ENCODE measurements at places on chromosomes 11 and 22.

GRCh38 chr11:98625526-98625925 is 395.2 kb upstream of the CNTN5 start:
- no peak for DNase-seq

- DNase-seq: no peak
Measured at GRCh38 chr11:131302836-131303235, 67.6 kb upstream of the NTM start.

GRCh38 chr11:61630089-61630488 is 49.2 kb upstream of the SYT7 start:
- DNase-seq: no peak

GRCh38 chr22:37117092-37117491 is 7.6 kb upstream of the TMPRSS6 start:
- DNase-seq: no peak

GRCh38 chr11:69375316-69376154 is 81.6 kb downstream of the MYEOV start:
- DNase-seq: no peak

GRCh38 chr11:5229356-5229755 is 2.5 kb upstream of the HBB start:
- no peak for DNase-seq

DNA sequence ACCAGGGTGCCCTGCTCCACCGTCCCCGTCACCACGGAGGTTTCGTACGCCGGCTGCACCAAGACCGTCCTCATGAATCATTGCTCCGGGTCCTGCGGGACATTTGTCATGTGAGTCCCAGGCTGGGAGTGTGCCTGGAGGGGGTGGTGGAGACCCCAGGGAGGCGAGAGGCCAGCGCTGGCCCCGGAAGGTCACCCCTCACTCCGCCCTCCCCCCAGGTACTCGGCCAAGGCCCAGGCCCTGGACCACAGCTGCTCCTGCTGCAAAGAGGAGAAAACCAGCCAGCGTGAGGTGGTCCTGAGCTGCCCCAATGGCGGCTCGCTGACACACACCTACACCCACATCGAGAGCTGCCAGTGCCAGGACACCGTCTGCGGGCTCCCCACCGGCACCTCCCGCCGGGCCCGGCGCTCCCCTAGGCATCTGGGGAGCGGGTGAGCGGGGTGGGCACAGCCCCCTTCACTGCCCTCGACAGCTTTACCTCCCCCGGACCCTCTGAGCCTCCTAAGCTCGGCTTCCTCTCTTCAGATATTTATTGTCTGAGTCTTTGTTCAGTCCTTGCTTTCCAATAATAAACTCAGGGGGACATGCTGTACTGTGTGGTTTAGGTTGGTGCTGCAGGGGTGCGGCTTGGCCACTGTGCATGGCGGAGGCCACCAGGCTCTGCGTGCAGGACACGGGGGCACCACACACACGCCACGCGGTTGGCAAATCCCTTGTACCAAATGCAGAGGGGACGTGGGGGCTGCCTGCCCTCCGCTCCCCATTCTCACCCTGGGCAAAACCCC is 35.4 kb downstream of the MUC2 start:
- DNase-seq: no peak

DNA sequence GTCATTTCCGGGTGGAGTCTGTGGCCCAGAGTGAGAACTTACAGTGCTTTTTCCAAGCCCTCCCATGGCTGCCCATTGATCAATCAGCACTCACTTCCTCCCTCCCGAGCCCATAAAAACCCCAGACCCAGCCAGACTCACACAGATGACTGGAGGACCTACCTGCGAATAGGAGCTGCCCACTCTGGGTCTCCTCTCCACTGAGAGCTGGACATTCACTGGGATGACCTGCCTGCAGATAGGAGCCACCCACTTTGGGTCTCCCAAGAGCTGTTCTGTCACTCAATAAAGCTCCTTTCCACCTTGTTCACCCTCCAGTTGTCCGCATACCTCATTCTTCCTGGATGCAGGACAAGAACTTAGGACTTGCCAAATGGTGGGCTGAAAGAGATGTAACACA is 56.0 kb upstream of the B3GNT6 start:
- no peak for DNase-seq

GRCh38 chr22:39183991-39184585 is 31.6 kb upstream of the CBX7 start:
- DNase-seq: no peak

DNA sequence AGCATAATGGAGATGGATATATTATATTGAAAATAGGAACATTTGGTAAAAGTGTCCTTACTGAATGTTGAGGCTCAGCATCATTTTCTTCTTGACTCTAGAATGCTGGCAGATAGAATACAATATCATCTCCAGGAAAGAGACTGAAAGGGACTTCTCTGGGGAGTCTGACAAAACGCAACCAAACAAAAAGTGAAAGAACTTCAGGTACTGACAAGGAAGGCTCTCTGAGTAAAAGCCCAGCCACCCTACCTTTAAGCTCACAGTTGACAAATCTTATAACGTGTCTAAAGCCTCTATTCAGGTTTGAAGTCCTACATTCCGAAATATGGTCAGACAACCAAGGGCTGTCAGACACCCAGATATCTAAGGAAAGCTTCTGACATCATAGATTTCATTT is 590.8 kb downstream of the SOX6 start:
- no peak for DNase-seq

GRCh38 chr22:49380095-49380827 is 447.4 kb downstream of the BRD1 start:
- no peak for DNase-seq

Data from T1000 (cell line).